AG04450 (cell line): ENCODE measurements at places on chromosomes 3 and 15. TPM values are rescaled to one million over a fixed set of nuclear protein-coding genes. Genes with fewer than 3 reads are reported as not detected.

DNA sequence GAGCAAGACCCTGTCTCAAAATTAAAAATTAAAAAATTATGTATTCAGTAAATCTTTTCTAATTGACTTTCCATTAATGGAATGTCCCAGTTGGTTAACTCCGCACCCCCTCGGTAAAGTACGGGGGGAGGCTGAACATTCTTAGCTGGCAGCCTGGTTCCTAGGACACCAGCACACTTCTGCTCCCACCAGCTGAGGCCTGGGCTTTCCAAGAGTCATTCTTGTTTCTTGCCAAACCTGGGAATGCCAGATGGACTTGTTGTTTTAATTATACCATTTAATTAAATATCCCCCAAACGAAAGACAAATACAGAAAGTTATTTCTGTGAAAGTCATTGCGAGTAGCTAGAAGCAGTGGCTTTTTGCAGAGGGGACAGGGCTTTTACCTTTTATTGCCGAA, 179.4 kb downstream of the VGLL4 start:
- no peak for DNase-seq

IGSF11 gene
- 0.05 TPM in 1 of 2 replicates, not detected in the other for polyA plus RNA-seq

CPB1 gene
- not detected in 2 replicates for polyA plus RNA-seq

COL8A1 gene
- 101 and 147 TPM in 2 replicates for polyA plus RNA-seq

- DNase-seq = no peak
Observed at GRCh38 chr3:67557848-67558355, 96.5 kb downstream of the SUCLG2 start.

CHRM5 gene
- polyA plus RNA-seq = 0.02 and 0.07 TPM in 2 replicates

GRCh38 chr3:156888176-156888575, 62.0 kb downstream of the LEKR1 start:
- no peak for DNase-seq

GRCh38 chr3:26591926-26592325, 30.6 kb upstream of the LRRC3B start:
- no peak for DNase-seq

DNA sequence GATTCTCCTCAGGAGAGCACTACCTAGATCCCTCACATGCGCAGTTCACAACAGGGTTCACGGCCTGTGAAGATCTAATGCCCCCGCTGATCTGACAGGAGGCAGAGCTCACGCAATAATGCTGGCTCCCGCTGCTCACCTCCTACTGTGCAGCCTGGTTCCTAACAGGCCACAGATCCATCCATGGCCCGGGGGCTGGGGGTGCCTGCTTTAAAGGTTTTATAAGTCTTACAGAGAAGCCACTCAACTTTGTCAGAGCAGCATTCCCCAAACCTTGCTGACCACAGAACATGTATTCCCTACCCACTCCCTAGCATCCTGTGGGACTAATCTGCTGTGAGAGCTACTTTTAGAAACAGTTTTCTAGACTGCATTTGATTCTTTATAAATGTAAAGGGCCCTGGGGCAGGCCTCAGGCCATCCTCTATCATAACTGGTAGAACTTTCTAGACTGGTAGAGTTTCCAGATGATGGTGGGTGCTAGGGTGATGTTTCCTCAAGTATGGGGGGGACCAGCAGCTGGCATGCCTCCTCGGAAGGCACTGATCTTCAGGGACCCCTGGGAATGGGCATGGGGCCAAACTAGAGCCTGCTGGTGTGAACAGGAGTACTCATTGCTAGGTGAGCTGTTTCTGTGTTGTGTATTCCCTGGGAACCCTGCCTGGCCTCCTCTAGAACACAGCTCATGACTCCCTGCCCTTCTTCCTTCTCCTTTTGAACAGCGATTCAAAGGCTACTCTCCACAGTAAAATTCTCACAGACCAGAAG, 25.7 kb upstream of the RAD18 start:
- DNase-seq = no peak

GRCh38 chr15:32053719-32054118, 23.4 kb downstream of the CHRNA7 start:
- DNase-seq = no peak

GRCh38 chr3:82293867-82294266, 532.4 kb upstream of the GBE1 start:
- no peak for DNase-seq

DNA sequence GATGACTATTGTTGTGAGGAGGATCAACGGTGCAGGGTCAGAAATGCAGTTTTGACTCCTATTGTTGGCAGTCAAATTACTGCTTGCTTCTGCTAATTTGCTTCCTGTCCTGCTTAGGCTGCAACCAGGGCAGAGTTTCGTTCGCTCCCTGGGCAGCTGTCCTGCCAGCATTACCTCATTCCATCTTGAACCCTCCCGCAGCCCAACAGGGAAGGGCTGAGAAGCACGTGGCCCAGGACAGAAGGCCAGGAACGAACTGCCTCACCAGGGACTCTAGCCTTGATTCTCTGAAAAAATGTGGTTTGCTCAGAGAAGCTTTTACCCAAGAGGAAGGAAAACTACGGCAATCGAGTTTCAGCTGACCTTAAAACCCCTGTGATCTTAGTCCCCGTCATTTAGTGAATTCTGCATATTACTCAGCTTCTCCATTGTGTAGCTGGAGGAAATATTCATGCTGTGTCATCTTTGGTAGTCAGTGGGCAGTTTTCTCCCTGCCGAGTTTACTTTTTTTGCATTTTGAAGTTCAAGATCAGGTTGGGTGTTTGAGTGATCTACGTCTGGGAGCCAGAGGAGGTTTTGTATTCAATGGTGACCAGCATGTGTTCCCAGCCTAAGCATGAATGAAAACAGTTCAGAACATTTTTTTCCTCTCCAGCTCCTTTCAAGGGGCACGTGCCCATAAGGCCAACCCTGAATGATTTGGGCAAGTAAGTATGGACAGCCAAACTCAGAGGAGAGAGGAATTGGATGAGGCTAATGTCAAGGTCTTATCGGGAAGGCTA, 23.0 kb downstream of the TLNRD1 start:
- no peak for DNase-seq

TMEM39A gene
- 34.3 TPM in 2 replicates for polyA plus RNA-seq

- no peak for DNase-seq
Observed at GRCh38 chr15:40845036-40845435, 1.2 kb downstream of the SPINT1 start.

DNA sequence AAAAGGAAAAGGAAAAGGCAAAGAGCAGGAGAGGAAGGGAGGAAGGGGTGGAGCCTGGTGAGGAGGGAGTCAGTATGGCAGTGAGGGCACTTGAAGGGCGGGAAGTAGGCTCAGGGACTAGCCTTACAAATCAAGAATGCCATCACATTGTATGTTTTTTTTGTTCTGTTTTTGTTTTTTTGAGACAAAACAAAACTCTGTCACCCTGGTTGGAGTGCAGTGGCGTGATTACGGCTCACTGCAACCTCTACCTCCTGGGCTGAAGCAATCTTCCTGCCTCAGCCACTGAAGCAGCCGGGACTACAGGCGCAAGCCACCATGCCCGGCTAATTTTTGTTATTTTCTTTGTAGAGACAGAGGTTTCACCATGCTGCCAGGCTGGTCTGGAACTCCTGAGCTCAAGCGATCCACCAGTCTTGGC, 10.5 kb upstream of the PIK3CB start:
- DNase-seq = no peak

DNA sequence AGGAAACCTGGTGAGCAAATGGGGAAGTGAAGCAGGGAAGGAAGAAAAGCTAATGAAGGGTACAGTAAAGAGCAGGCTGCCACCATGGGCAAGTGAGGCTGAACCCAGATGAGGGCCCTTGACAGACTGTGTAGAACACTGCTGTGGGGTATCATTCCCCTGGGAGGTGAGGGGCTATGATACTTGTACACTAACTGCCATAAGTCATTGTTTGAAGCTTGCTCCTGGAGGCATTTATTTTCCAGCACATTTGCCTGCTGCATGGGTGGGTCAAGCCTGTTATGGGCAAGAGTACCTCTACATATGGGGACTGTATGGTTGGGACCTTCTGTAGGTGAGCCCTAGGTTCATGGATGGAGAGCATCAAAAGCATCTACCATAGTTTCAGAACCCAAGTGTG, 57.4 kb downstream of the POMGNT2 start:
- no peak for DNase-seq

LHFPL4 gene
- not detected in 2 replicates for polyA plus RNA-seq

GATM gene
- polyA plus RNA-seq = 0.07 and 0.10 TPM in 2 replicates

- DNase-seq = no peak
Observed at GRCh38 chr3:32819551-32820348, 2.0 kb downstream of the TRIM71 start.

MUC20 gene
- polyA plus RNA-seq = 0.19 TPM in 2 replicates

GRCh38 chr15:89645680-89646079, 9.6 kb downstream of the KIF7 start:
- DNase-seq = no peak

- no peak for DNase-seq
Observed at GRCh38 chr3:183220828-183221227, 32.2 kb upstream of the B3GNT5 start.

RPL39L gene
- polyA plus RNA-seq = 14.4 and 17.0 TPM in 2 replicates
